ENCODE measurements at places on chromosomes 16 and 17. TPM values are rescaled to one million over a fixed set of nuclear protein-coding genes. Genes with fewer than 3 reads are reported as not detected.
A peak's percentile ranks its signal among the peaks of the same experiment; 100 is the strongest.

ZNF750 gene
- 0.53 TPM for polyA plus RNA-seq

SDR42E2 gene
- 0.24 TPM for polyA plus RNA-seq

CTRL gene
- polyA plus RNA-seq, result 3.2 TPM

NMT1 gene
- polyA plus RNA-seq, result 60.3 TPM

ZNF771 gene
- polyA plus RNA-seq, result 9.7 TPM

CBX4 gene
- polyA plus RNA-seq, result 16.4 TPM

KRT31 gene
- polyA plus RNA-seq, result not detected

FZD2 gene
- 21.6 TPM for polyA plus RNA-seq

DNA sequence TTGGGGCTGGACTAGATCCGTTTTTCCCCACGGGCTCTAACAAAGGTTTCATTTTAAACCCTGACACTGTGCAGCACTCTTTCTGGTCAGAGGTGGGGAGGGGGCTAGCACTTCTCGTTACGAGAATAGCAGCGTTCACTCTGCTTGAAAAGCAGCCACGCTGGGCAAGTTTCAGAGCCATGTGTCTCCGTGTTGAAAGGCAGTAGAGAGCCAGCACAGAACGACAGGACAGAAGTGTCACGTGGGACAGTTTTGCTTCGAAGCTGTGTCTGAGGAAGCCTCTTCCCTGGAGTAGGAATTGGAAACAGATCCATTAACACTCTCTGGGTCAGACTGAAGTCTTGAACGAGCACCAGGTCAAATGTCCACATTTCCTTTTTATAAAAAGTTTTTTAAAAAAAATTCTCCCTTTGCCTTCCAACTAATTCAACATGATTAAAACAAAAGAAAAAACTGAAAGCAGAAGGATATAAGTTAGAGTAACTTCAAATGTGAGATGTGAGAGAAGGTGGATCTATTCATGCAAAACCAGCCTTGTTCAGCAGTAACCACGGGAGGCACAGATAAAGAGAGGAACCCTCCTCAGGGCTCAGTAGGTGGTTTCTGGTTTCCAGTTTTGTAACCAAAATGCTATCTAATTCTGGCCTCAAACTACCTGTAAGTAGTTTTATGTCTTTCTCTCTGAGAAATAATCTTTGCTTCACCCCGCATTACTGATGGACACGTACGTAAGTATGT lies 65.0 kb downstream of the SMG6 start:
- DNase-seq, result no peak

- DNase-seq, result peak; percentile 76
Observed at GRCh38 chr17:31008374-31009041, 37.7 kb downstream of the RNF135 start.

- no peak for DNase-seq
Observed at GRCh38 chr17:63735691-63736090, 5.9 kb downstream of the STRADA start.

- DNase-seq, result peak; percentile 80
Observed at GRCh38 chr16:53080345-53081031, 25.7 kb downstream of the CHD9 start.

DNA sequence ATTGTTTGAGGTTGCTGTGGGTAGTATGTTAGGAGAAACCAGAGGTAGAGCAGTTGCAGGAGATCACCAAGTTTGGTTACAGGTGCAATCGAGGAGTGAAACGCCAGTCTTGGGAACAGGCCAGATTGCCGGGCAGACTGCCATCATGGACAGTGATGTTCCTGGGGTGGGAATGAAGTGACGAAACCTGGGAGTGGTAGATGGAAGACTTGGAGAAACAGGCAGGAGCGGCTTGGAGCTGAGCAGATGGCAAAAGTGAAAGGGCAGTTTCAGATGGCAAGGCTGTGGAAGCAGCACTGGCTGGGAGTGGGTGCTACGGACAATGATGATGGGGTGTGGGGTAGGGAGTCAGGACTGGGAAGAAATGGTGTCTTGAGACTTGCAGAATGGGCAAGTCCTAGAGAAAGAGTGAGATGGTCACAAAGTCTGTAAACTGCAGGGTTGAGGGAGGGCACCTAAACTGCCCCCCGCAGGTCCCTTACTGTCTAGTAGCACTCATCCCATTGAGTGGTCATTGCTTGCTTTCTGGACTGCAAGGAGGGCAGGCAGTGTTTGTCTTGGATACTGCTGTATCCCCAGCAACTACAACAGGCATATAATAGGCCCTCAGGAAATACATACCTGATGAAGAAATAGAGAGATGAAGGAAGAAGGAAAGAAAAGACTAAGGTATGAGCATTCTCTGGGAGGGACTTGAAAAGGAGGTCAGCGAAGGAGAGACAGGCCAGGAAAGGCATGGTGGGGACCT lies 29.5 kb upstream of the ULK2 start:
- no peak for DNase-seq

GRCh38 chr17:50133028-50133768 lies 3.2 kb upstream of the SAMD14 start:
- DNase-seq, result no peak

DNA sequence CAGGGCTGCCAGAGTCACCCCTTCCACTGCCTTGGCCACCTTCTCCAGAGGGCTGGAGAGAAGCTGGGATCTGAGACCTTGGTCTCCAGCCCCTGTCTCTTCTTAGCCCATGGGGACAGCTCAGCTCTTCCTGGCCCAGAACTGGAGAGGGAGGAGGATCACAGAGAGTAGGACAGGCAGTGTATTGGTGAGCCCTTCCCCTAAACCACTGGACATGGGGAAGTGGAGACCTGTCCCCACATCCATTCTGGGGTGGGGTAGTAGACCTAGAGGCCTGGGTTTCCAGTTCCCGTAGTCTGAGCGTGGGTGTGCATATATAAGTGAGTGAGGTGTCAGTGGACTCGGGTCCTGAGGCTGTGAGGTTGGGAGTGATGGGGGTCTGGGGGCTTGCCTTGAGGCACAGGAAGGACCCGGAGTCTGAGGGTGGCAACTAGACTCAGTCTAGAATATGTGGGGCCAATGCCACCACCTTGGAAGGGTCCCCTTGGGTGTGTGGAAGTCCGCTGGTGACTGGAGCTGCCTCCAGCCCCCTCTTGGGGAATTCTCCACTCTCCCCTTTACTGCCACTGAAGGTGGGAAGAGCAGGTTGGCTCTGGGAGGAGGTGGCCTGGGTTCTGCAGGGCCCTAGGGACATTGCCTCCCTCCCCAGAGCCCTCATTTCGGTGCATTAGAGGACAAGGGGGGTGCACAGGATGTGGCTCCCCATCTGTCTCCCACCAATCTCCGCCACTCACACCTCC lies 19.9 kb downstream of the GJD3 start:
- DNase-seq, result no peak

DNA sequence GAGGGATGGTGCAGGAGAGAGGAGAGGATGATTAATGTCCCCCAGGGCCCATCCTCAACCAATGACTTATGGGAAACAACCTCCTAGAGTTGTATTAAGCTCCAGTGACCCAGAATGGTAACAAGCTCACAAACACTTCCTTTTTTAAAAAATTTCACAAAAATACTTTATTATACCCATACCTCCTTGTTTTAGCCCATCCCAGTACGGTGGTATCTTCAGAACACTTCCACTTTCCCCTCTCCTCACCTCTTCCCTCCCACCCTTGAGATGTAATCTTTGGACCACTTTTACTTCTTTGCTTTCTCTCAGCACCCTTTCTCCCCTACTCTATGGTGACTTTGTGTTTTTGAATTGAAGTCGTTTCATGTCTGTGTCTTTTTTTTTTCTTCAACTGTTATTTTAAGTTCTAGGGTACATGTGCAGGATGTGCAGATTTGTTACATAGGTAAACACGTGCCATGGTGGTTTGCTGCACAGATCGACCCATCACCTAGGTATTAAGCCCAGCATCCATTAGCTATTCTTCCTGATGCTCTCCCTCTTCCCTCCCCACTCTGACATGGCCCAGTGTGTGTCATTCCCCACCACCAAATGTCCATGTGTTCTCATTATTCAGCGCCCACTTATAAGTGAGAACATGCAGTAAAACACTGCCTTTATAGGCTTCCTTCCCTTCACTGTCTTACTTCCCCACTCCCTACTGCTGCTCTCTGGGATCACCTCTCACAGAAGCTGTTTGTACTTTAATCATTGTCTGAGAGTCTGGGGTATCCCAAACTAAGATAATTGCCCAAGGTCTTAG lies 124.5 kb downstream of the PRKCB start:
- DNase-seq, result no peak

DNA sequence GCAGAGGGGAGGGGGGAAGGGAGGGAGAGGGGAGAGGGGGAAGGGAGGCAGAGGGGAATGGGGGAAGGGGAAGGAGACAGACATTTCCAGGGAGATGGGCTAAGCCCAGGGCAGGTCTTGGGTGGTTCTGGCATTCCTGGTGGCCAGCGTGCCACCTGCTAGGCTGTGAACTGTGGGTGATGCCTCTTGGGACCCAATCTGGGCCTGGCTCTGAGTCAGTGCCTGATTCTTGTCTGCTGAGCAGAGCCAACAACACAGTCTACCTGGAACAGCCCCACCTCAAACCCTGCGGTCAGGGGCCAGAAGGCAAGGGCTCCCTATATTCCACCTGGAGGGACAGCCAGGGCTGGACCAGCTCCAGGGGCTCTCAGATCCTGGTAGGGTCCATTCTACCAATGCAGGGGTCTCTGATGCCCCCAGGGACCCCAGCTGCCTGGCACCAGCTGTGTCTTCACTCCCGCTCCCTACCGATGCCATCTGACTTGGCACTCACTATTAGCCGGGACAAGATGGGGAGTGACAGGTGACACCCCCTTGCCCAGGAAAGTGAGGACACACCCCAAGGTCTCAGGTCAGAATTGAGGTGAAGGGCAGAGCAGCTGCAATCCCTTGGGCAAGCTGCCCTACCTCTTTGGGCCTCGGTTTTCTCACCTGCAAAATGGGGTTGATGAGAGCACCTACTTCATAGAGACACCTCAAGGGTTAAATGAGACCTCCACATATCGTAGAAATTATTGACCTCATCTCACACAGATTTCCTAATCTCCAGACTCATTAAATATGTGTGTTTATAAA lies 87.2 kb downstream of the LITAF start:
- DNase-seq, result no peak

DNA sequence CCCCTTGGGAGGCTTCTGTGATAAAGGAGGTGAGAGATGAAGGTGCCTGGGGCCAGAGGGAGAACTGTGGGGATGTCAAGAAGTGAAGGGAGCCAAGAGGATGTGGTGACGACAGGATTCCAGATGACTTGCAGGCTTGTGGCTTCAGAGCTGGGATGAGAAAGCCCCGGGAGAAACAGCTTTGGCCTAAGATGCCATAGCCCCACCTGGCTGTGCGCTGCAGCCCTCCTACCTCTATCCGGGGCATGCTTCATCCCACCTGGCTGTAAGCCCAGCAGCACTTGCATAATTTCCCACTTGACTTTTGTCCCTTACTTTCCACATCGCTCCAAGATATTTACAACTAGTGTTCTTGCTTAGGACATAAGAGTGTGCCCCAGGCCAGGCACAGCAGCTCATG lies 29.3 kb downstream of the GINS3 start:
- DNase-seq, result peak; percentile 34

DNA sequence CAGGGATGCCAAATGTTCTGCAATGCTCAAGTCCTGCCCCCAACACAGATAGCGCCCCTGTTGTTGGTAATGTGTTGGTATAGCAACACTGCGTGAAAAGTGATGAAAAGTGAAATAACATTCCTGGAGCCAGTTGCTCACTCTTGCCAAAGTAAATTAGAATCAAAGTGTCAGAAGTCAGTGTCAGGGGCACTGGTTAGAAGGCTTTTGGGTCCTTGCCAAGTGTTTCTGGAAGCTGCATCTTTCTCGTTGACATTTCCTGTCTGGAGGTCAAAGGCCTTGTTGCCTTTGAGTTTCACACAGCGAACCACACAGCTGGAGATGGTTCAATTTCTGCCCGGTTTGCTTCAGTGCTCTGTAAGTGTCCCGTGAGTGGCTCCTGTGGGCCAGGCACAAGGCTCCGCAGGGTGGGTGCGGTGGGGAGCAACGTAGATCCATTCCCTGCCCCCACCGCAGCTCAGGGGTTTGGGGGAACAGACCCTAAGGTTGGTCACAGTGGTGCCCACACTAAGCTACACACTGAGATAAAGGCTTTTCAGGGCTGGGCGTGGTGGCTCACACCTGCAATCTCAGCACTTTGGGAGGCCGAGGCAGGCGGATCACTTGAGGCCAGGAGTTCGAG lies 3.6 kb upstream of the SLC16A5 start:
- no peak for DNase-seq

- DNase-seq, result no peak
Observed at GRCh38 chr17:1179818-1180742, at the start of gene ABR. Gene ABR (minus strand): TSS chr17:1179981. CDS start chr17:1179727, 254 bp downstream.

DNA sequence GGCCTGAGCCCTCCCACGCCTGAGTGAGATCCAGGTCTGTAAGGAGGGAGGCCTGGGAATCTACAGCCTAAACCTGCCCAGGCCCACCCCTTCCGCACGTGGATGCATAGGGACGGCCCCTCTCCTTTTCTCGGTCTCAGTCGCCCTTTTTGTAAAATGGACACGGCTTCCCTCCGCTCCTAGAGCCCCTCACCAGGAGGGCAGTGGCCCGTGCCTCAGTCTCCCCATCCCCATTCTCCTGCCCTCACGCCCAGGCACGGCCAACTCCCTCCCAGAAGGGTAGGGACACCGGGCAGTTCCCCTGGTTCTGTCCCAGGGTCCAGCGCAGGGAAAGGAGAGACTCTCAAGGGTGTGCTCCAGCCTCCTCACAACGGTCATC lies 48.1 kb downstream of the WNT3 start:
- DNase-seq, result no peak

GRCh38 chr16:61792194-61792909 lies 243.9 kb downstream of the CDH8 start:
- no peak for DNase-seq

- DNase-seq, result no peak
Observed at GRCh38 chr16:4591191-4591590, 23.5 kb downstream of the UBALD1 start.

DNA sequence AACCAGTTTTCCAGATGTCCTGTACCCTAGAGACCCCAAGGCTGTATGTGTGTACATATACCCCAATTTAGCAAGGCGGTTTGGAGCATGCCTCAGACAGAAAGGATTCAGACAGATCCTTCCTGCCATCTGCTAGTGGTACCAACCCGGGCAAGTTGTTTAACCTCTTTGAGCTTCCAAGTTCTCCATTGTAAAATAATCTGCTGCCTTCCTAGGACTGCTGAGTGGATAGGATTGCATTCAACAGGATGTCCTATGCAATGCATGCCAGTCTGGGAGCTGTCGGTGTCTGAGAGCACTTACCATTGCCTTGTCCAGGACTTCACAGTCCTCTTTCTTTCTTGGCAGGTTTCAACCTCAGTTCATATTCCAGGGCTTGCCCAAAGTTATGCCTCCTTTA lies 1.9 kb downstream of the CDH13 start:
- DNase-seq, result no peak

GRCh38 chr17:77010667-77011066 lies 130.1 kb upstream of the SEC14L1 start:
- no peak for DNase-seq

Measured in right lung (tissue), 10 donors.